ENCODE measurements at places on chromosomes 3 and 15.

GRCh38 chr3:152360966-152361365, 92.2 kb downstream of the MBNL1 start:
- DNase-seq: no peak

GRCh38 chr3:31050296-31050695, 155.8 kb upstream of the GADL1 start:
- DNase-seq: no peak

DNA sequence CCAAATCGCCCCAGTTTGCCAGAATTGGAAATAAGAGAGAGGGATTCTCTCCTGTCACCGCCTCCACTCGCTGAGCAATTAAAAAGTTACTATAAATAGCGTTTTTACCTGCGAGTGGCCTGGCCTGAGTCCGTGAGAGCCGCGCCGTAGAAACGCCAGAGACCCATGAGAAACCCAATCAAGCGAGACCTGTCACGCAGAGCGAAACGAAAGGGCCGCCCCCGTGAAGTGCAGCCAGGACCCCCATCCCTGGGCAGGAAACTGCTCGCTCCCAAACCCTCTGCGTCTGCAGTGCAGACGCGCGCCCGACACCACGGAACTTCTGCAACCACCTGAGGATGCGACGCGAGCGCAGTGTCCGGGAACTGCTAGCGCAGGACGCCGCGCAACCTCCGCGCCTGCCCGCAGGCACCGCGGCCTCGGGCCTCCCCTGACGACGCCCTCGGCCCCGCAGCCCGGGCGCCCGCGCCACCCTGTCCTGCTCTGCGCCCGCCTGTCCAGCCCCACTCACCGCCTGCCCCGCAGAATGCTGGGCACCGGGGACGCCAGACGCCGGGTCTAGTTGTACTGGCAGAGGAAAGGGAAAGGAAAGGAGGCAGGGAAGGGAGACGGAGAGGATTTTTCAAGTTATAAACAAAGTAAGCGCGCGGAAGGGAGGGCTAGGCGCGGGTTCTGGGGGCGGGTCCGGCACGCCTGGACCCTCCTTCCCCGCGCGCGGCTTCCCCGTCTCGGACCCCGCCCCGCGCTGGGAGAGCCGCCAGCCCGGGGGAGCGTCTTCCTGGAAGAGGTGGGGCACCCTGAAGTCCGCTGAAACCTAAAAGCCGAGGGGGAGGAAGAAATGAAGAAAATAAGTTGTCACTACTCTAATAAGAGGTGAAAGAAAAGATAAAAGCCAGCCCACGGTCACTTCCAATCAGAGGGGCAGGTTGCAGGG, at the start of gene PLSCR4:
TSS of gene PLSCR4 (minus strand) at position 657 of the 934 bp plus-strand sequence. CDS start 29,034 bp downstream, outside the sequence.
- peak; percentile 87 for DNase-seq

GRCh38 chr3:52055537-52056351, 627 bp downstream of the DUSP7 start:
- DNase-seq: peak; percentile 65

- DNase-seq: no peak
Measured at GRCh38 chr3:127276396-127276795, 11.4 kb downstream of the PRR20G start.

DNA sequence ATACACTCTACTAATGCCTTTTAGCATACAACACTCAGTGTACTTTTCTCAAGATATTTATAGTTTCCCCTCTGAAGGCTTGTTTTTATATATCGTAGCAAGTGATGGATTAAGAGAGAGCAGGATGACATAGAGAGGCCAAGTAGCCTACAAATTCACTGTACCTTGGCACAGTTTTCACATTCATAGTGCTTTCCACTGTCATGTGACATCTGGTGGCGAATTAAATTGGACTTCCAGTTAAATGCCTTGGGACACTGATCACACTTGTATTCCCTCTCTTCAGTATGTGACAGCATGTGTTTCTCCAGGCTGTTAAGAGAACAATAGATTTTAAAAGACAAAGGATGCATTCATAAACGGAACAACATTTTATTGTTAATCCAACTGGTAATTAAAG, 541.1 kb downstream of the MECOM start:
- DNase-seq: no peak

DNA sequence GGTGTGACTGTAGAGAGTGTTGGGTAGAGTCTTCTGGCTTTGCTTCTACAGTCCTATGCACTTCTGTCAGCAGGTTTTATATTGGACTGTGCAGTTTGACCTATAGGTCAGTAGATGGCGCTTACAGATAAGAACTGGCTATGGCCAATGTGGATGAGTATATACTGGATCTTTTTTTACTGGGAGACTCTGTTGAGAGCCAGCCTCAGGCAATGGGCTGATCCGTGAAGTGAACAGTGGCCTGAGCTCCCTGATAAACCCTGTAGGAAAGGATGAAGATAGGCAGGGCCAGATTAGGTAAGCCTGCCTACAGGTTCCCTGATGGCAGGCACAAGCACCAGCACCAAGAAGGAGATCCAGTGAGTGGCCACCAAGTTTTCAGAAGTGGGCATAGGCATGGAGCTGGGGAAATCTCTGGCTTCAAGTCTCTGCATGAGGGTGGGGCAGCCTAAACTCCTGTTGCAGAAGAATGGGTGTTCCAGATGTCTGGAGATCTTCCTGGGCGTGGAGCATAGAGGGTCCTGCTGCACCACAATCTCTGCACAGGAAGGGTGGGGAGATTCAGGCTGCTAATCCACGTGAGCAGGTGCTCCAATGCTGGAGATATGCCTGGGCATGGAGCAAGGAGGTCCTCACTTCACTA, 326.0 kb upstream of the SGO1 start:
- no peak for DNase-seq

DNA sequence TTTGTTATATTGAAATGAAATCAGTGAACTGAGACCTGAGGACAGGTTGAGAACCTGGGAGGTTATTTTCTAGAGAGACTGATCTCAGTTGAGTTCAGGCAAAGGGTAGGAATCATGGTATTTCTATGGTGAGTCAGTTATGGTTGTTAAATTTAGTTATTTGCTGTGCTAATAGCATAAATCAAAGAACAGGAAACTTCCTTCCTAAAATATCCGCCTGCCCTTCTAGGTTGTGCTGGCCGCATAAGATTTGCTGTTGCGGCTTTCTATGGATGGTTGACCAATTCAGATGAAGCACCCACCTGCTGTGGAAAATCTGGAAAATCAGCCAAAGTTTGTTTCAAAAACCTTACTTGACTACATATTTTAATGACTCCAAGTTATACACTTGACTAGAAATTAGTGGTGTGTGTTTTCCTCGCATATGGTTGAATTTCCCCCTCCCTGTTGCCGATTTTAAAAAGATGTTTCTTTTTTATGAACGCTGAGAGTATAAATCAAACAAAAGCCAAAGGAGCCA, 52.6 kb downstream of the PLCL2 start:
- no peak for DNase-seq

- no peak for DNase-seq
Measured at GRCh38 chr15:91100814-91101607, 954 bp downstream of the SV2B start.

GRCh38 chr3:113132571-113132996, 78.8 kb upstream of the BOC start:
- no peak for DNase-seq

DNA sequence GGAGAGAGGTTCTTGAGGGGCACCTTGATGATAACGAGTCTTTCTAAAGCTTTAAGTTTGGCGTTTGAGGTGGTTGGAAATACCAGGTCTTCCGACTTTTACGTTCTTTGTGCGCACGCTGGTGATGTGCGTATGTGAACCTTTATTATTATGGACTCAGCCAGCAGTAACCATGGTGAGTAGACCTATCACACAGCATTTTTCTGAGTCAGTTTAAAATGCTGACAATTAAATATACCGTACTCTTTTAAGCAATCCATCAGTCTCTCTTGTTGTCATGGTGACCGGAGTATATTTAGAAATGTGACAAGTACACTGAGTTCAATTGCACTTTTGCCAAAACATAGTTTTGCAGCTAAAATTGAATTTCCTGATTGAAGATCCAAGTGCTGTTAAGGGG, 172.2 kb downstream of the LPP start:
- no peak for DNase-seq

DNA sequence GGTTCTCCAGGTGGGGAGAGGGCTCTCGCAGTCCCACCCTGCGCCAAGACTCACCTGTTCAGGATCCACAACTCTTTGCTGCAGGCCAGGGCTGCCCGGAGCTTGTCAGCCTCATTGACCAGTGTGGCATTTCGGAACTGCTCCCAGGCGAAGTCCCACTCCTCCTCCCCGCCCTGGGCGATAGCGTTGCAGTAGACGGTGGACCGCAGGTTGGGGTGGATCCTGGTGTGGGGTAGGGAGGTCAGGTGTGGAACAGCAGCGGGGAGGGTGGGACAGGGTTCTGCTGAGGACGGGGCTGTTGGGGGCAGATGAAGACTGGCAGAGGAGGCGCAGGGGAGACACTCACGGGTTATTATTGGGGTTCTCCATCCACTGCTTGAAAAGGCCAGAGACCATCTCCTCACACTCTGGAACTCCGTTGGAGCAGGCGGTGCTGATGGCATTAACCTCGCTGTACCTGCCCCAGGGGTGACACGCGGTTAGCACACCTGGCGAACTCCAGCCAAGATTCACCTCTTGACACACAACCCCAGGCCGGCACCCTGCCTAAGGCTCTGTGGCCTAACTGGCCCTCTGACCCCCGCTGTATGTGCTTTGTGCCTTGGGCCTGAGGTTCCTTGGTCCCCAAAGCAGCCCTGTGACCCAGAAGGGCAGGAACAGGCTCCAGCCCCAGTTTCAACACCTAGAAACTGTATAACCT, 16.1 kb downstream of the MESP2 start:
- no peak for DNase-seq

- DNase-seq: no peak
Measured at GRCh38 chr15:98791046-98791701, 142.8 kb downstream of the IGF1R start.

DNA sequence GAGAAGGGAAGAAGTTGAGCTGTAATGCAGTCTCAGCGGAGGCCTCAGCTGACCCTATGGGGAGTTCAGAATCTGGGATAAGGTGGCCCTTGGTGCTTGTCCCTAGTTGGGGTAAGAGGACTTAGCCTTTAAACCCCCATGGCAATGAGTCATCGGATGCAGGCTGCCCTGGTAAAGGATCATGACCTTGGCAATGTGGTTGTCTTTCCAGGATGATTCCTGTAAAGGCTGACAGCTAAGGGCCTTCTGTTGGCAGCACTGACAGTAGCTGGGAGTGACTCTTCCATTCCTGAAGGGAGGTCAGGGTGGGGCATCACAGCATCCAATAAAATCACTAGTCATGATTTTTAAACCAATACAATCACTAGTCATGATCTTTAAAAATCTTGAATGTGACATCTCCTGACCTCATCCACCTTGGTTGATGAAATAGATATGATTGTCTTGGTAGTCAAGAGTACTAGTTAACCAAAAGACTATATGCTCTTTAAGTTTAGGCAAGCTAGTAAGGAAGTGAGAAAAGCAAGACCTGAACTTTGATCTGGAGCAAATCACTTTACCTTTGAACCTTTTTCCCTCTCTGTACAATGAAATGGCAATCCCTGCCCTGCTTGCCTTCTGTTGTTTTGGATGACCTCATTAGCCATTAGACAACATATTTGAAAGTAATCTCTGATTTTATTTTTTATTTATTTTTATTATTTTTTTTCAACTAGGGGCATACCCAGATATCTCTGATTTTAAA, 71.3 kb upstream of the CACNA1D start:
- no peak for DNase-seq

GRCh38 chr3:136162322-136162721, 33.8 kb downstream of the MSL2 start:
- DNase-seq: no peak

GRCh38 chr15:96360581-96361308, 30.2 kb downstream of the NR2F2 start:
- no peak for DNase-seq

- DNase-seq: no peak
Measured at GRCh38 chr15:72047020-72047419, 70.9 kb downstream of the MYO9A start.

- DNase-seq: no peak
Measured at GRCh38 chr15:89441295-89441812, 55.0 kb downstream of the RHCG start.

DNA sequence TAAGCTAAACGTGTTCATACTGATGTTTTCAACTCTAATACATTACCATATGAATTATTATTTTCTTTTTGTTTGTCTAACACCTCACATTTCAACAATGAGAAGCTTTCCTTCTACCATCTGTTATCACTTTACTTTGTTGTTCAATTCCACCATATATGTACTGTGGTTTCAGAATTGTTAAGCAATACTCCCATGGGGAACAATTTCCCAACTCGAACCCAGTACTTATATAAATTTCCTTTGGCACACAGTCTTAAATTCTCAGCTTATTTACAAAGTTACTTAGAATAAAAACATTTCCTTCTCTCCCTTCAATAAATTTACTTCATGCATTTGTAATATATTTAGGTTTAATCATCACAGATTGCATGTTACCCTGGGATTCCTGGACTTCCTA, 1764.4 kb downstream of the OTOL1 start:
- no peak for DNase-seq

DNA sequence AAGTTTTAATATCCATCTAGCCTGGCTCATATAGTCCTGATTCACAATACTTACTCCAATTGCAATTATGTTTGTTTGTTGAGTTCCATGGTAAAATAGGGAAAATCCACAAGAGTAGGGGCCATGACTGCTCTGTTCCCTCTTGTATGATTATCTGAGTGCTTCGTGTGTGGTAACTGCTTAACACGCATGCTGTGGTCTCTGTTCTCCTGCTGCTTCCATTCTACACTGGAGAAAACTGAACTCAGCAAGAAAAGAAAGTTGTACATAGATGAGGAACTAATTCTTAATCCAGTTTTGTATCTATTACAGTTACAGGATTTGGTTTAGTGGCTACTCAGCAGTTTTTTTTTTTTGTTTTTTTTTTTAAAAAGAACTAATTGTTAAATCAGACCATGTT, 223.0 kb upstream of the SATB1 start:
- no peak for DNase-seq

- DNase-seq: no peak
Measured at GRCh38 chr15:35980719-35981118, 434.8 kb upstream of the DPH6 start.

GRCh38 chr3:61595826-61596225, 34.5 kb downstream of the PTPRG start:
- DNase-seq: no peak

DNA sequence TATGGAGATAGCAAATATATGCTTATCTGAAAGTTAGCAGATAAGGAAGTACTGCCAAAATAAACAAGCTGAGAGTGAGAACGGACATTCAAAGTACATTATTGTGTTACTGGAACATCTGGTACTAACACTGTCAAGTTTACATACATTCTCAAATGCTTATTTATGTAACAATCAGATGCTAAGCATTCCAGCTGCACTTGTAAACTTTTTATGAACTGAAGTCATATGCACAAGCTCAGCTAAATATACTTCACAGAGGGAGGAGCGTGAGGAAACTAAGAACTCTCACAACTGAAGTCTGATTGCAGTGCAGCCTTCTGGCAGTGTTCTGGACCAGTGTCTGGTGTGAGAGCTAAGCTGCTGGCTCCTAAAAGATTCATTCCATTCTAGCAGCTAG, 223.7 kb upstream of the NANOGP8 start:
- DNase-seq: no peak

Data from ovary (tissue), 10 donors.